ENCODE measurements at places on chromosomes 4 and X.

DNA sequence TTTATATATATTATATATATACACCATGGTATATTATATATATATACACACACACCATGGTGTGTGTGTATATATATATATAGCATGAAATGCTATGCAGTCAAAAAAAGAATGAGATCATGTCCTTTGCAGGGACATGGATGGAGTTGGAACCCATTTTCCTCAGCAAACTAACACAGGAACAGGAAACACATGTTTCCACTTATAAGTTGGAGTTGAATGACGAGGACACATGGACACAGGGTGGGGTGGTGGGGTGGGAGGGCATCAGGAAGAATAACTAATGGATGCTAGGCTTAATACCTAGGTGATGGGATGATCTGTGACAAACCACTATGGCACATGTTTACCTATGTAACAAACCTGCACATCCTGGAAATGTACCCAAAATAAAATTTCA lies 293.6 kb upstream of the NDST3 start:
- DNase-seq = no peak

DNA sequence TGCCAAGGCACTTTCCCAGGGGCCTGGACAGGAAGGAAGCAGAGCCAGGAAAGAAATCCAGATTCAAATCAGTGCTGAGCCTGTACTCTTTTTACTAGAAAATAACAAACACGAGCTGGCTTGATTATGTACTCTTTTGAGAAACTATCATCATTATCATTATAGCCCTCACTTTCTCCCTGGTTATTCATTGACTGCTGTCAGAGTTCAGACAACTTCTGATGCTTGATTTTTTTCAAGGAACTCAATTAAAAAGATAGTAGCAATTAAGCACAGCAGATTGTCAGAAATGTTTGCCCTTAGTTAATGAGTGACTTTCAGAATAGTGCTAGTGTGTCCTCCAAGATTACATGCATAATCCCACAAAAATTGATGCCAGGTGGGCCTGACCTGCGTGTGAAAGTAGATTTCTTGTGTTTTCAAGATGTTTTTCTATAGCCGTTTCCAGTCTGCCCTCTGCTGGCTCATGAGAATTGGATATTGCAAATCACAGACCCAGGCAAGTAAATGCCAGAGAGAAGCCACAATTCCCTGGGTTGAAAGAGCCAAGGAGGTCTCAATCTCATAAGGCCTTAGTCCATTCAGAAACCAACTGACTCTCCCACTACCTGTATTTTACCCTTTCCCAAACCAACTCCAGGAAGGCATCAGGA lies 14.3 kb upstream of the PNPLA4 start:
- no peak for DNase-seq

DNA sequence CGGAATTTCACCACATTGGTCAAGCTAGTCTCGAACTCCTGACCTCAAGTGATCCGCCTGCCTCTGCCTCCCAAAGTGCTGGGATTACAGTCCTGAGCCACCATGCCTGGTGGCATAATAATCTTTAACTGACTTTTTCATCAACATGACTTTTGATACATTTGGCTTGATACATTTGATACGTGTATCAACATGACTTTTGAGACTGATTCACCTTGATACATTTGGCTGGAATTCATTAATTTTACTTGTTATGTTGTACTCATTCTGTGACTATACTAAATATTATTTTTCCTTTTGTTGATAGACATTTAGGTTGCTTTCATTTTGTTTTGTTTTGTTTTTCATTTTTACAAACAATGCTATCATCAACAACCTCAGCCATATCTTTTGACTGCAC lies 6.3 kb downstream of the TMEM154 start:
- no peak for DNase-seq

DNA sequence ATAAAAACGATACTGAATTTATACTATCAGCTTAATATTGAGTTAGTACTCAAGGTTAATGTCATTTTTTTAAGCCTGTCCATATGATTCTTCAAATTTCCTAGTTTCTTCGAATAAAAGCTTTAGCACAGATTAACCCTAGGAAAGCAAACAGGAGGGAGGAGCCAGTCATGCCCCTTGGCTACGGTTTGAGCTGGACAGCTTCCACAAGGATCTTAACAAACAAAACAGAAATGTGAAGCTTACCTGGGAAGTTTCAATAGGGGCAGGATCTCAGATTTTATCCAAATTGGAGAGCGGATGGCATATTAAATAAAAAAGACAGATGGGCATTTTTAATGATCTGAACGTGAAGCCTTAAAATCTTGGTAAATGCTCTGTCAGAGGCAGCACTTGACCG lies 2.3 kb downstream of the NWD2 start:
- no peak for DNase-seq

GRCh38 chr4:150248181-150248580 lies 169.9 kb downstream of the DCLK2 start:
- DNase-seq = no peak

- no peak for DNase-seq
Measured at GRCh38 chr4:139229534-139230039, 50.4 kb downstream of the MGARP start.

GRCh38 chr4:10108391-10108790 lies 8.2 kb downstream of the WDR1 start:
- DNase-seq = no peak

- DNase-seq = no peak
Measured at GRCh38 chrX:53421772-53422085, 725 bp downstream of the SMC1A start.

DNA sequence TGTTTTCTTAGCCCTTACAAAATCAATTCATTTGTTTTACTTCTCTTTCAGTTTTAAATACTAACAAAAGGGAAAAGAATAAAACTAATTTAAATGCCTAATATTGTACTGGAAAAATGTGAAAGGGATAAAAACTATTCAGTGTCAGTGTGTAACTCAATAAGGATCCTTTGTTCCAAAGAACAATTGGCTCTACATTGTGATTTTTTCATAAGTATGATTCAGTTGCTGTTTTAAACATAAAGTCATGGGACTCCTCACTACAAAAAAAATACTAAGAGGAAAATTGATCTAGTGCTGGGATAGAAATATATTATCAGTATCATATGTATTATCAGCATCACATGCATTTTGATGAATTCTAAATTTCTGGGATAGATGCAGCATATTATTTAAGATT lies 199.4 kb upstream of the TRAM1L1 start:
- DNase-seq = no peak

DNA sequence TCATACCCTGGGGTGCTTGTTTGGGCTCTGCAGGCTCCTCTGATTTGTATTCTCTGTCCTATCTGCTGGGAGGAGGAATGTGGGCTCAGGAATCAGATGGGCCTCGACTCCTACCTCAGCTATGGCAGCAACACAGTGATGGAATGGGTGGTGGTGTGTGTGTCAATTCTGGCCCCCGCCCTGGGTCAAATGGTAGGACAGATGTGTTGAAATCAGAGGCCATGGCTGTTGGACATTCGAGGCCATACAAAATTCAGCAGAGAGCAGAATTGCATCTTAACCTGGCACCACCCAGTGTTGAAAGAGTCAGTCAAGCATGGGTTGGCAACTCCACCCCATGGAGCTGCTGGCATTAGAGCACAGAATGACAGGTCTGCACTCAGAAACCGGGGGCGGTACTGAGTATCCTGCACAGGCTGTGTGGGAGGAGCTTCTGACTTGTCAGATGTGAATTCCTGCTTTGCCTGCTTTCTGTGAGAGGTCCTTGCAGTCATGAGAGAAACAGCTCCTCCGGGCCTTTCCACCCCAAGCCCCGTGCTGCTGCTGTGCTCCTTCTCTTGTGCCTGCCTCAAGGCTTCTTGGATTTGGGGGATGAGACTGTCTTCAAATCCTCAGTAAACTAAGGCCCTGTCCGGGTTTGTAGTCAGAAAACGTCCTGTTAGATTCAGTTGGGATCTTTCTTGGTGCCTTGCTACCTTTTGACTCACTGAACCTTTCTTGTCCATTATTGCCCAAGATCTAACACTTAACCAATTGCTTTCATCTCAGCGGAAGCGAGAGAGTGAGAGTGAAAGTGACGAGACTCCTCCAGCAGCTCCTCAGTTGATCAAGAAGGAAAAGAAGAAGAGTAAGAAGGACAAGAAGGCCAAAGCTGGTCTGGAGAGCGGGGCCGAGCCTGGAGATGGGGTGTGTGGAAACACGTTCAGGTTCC lies 13.0 kb downstream of the DKC1 start:
- DNase-seq = no peak

DNA sequence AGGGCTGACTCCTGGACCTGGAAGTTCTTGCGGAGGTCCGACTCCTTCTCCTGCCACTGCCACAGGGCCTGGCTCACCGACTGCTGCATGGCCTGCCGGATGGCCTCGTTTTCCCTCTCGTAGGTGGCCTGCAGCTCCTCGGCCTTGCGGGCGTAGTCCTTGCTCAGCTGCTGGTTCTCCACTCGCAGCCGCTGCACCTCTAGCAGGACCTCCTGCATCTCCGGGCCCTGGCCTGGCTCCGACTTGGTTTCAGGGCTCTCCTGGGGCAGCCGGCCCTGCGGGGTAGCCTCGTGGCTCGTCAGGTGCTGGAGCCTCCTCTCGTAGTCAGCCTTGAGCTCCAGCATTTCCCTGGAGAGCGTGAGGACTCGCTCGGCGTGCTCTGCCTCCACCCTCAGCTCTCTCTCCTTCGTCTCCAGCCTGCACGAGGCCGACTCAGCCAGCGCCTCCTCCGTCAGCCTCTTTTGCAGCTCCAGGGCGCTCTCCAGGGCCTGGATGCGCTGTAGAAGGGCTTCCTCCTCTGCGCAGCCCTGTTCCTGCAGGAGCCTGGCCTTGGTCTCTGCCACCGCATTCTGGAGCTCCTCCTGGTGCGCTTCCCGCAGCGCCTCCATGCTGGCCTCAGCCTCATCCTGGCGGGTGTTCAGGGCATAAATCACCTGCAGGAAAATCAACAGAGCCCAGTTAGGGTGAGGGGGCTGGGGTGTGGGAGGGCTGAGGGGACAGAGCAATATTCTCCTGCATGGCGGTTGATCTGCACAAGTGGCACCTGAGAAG lies 72.2 kb downstream of the FAM184B start:
- no peak for DNase-seq

GRCh38 chr4:168743131-168743530 lies 246.3 kb downstream of the PALLD start:
- DNase-seq = no peak
